Activated CD4-positive, alpha-beta T cell treated with anti-CD3 and anti-CD28 coated beads, Interleukin-2, amount 50 U/mL, for 1 hour (primary cell): ENCODE measurements at places on chromosomes 3 and 15.

- DNase-seq, result no peak
These were observed 22.9 kb downstream of the MITF start for GRCh38 chr3:69761896-69762767.

GRCh38 chr3:139797724-139798343 is 120.1 kb upstream of the NMNAT3 start:
- no peak for DNase-seq

DNA sequence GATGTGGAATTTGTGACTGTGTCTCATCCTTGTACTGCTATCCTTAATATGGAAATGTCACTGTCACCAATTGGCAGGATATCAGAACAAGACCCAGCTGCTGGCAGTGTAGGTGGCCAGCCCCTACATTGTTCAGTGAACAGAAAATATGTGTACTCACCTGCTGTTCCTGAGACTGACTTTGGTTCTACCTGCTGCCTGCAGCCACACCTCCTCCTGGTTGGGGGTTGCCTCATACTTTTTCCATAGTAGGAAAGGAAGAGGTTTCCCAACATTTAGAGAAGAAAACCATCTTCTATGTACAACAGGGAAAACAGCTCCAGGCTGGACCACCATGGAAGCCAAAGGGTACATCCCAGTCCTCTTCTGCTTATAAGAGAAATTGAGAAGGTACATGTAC is 35.9 kb downstream of the SLC12A1 start:
- no peak for DNase-seq

GRCh38 chr15:29205186-29205585 is 64.4 kb downstream of the NSMCE3 start:
- DNase-seq, result no peak

DNA sequence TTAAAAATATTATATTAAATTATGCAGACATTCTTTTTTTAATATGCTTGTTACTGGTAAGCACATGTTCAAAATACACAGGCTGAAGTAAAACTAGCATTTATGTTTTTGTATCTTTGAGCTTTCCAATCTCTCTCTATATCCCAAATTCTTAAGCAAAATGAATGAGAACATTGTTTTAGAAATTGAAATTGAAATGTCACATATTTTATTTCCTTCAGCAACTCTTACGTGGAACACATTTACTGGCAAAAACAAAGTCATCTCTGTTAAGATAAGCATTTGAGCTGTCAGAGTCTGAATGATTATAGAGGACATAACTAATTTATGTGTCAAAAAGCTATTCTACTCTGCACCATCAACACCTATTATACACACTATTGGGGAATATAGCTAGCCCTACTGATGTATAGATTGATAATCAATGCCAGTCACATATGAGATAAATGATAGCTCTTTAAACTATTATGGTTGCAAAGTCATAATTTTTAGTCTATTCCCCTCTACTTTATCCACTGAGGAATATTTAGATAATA is 535.4 kb upstream of the BCHE start:
- no peak for DNase-seq

GRCh38 chr15:68391121-68391520 is 40.8 kb downstream of the ITGA11 start:
- DNase-seq, result no peak

DNA sequence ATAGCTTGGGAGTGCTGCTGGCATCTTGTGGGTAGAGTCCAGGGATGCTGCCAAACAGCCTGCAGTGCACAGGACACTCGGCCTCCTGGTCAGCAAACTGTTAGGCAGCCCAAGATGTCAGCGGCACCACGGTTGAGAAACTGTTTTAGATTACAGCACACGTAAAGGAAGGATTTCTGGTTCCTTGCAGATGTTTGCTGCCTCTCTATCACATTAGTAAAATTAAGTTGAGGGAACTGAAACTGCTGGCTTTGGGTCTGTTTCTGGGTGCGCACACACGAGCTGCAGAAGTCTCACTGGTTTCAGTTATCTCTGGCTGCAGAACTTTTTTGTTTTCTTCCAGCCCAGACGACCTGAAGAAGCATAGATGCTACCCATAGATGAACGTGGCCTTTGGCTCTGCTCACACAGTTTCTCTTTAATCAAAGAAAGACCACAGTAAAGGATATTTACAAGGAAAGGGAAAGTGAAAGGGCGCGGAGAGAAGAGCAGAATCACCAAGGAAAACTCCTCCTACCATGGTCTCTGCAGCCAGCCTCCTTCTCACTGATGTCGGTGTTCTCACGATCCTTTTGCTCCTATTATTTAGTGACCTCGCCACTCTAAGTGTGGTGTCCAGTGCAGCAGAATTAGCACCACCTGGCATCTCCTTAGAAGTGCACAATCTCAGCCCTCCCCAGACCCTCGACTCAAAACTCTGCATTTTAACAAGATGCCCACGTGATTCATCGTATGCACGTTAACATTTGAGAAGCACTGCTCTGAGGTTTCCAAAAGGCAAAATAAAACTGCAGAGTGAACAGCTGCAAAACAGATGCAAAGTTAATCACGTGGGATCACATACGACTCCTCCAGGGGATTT is 50.6 kb upstream of the AKAP13 start:
- no peak for DNase-seq

- no peak for DNase-seq
These were observed 71.7 kb downstream of the ANKRD28 start for GRCh38 chr3:15726043-15726442.

DNA sequence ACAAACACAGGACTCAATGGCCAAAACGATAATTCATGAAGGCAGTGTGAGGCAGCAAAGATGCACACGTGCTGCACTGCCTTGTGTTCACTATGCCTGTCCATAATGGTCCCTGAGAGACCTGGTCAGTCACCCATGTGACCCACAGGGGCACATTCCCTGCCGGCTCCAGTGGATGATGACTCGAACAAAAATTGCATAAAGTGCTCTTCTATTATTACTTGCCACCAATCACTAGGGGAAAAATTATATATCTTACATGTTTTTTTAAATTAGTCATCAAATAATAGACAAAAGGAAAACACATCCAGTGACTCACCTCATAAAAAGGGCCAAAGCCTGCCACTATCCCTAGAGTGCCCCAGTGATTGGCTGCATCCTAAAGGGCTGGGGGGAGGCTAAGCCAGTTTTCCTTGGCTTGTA is 47.5 kb downstream of the UBP1 start:
- no peak for DNase-seq
